Tongue (tissue), 3 donors: ENCODE measurements at places on chromosomes 13 and 19. TPM values are rescaled to one million over a fixed set of nuclear protein-coding genes. Genes with fewer than 3 reads are reported as not detected.

DNA sequence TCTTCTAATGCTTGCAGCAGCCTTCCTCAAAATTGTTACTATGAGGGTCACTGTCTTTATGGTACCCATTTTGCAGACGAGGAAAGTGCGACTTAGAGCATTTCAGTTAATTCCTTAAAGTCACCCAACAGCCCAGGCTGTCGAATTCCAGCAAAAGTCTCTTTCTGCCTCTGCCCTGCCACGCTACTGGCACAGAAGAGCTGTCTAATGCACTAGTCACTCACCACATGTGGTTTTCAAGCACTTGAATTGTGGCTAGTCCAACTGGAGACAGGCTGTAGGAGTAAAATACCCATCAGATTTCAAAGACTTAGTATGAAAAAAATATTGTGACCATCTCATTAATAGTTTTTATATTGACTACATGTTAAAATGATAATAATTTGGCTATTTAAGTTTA is 1.7 kb downstream of the FPR1 start:
- DNase-seq, result no peak

- DNase-seq, result no peak
Measured at GRCh38 chr19:17981611-17982010, 14.7 kb downstream of the KCNN1 start.

GRCh38 chr19:55353356-55353802 is 1.1 kb downstream of the COX6B2 start:
- no peak for DNase-seq

DNA sequence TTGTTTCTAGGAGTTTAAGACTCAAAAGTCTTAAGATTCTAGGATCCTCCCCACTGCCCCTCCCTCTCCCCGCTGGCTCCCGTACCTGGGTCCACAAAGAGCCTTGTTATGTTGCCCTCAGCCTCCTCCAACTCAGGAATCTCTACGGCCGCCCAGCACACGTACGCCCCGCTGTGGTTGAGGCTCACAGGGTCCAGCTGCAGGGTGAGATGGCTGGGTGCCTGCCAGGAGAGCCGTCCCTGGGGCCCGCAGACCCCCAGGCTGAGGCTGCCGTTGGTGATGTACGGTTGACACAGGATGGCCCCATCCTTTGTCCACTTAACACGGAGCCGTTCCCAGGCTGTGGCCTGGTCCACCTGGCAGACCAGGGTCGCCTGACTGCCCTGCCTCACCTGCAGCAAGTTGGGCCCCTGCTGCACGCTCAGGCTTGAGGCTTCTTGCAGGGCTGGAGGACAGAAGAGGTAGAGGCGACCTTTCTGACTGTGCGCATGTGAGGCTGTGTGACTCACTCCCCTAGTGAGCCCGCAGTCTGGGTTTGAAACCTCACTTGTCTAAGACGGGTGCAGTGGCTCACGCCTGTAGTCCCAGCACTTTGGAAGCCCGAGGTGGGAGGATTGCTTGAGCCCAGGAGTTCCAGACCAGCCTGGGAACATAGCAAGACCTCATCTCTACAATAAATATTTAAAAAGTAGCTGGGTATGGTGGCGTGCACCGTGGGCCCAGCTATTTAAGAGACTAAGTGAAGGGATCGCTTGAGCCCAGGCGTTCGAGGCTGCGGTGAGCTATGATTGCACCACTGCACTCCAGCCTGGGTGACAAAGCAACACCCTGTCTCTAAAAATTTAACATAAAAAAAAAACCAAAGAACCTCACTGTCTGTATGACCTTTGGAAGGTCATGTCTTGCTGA is 4.0 kb downstream of the TMIGD2 start:
- no peak for DNase-seq

DNA sequence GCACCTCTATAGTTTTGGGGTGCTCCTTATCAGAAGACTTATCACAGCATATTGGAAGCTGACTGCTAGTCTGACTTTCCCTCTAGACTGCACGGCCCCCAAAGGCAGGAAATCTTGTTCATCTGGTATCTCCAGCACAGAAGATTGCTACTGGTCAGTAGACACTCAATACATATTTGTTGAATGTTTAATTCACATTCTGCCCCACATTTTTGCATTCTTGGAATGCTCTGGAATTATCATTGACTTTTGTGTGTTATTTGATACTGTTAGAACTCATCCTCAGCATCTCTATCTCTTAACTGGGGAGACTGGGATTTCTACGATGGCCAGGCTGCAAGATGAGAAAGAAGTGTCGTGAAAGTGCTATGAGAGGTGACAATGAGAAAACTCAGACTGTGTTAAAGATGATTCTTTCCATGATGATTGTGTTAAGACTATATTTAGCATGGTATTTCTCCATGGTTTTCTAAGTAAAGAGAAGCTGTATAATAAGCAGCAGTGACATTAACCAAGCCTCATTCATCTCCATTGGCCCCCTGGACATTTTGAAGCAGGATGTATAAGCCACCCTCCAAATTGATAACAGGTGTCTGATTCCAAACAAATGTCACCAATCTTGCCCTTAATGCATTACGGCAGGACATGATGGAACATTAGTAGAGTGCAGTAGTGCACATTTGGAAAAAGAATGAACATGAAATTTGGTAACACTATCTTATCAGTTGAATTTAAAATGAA is 440.9 kb downstream of the RFC3 start:
- DNase-seq, result peak; percentile 1

DNA sequence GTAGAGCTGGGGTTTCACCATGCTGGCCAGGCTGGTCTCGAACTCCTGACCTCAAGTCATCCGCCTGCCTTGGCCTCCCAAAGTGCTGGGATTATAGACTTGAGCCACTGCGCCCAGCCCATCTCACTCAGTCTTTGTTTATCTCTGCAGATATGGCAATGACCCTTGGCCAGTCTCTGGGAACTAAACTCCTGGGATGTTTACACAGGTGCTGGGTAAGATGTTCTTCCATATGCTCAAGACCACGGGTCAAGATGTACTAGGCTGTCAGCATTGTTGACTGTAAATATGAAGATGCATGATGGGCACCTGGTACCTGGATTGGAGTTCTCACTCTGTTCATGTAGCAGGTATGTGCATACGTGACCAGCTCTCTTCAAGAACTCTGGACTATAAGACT is 35.8 kb downstream of the ZNF473 start:
- DNase-seq, result no peak

- no peak for DNase-seq
Measured at GRCh38 chr19:13260883-13261653, 110.9 kb downstream of the IER2 start.

- DNase-seq, result no peak
Measured at GRCh38 chr13:111130116-111130508, 15.0 kb downstream of the ARHGEF7 start.

DNA sequence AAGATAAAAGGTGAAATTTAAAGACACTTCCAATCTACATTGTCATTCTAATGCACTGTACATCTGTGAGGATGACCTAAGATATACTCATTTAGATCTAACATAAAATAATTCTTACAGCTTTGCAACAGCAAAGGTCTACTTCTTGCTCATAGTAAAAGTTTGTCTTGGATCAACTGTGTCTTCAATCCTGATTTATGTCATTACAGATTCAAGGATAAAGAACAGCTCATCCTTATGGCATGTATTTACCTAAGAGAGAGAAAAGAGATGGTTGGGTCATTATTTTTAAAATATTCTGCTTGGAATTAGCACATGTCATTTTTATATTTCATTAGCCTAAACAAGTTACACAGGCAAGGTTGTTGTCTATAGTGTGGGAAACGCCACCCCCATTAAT is 2193.1 kb downstream of the PCDH9 start:
- no peak for DNase-seq

GRCh38 chr19:10593820-10594637 is 6.9 kb upstream of the AP1M2 start:
- peak; percentile 45 for DNase-seq

- no peak for DNase-seq
Measured at GRCh38 chr19:31880283-31880682, 465.1 kb upstream of the ZNF507 start.

- peak; percentile 89 for DNase-seq
Measured at GRCh38 chr13:99656092-99656745, 154.9 kb downstream of the TM9SF2 start.

GRCh38 chr19:39398297-39398864 is 7.2 kb downstream of the MED29 start:
- no peak for DNase-seq

GRCh38 chr19:3154957-3155736 is 19.3 kb downstream of the GNA15 start:
- DNase-seq, result peak; percentile 21

- peak; percentile 73 for DNase-seq
Measured at GRCh38 chr19:21698215-21698614, 69.2 kb downstream of the ZNF100 start.

DNA sequence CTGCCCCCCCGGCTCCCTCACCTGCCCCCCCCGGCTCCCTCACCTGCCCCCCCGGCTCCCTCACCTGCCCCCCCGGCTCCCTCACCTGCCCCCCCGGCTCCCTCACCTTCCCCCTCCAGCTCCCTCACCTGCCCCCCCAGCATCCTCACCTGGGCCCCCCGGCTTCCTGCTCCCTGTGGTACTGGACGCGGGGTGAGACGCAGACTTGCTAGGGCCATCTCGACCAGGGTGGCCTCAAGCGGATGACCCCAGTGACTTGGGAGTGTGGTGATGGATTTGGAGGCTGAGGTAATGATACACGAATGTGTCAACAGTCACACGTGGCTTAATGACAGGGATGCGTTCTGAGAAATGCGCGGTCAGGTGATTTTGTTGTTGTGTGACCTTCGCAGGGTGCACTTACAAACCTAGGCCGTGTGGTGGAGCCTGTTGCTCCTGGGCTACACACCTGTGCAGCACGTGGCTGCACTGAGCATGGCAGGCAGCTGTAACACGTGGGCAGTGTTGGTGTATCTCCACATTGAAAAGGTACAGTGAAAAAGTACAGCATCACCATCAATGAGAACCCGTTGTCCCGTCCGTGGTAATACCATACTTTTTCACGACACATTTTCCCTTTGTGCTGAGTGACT is 197.8 kb downstream of the TEX29 start:
- DNase-seq, result no peak

- no peak for DNase-seq
Measured at GRCh38 chr19:29294343-29294811, 81.4 kb upstream of the UQCRFS1 start.

DNA sequence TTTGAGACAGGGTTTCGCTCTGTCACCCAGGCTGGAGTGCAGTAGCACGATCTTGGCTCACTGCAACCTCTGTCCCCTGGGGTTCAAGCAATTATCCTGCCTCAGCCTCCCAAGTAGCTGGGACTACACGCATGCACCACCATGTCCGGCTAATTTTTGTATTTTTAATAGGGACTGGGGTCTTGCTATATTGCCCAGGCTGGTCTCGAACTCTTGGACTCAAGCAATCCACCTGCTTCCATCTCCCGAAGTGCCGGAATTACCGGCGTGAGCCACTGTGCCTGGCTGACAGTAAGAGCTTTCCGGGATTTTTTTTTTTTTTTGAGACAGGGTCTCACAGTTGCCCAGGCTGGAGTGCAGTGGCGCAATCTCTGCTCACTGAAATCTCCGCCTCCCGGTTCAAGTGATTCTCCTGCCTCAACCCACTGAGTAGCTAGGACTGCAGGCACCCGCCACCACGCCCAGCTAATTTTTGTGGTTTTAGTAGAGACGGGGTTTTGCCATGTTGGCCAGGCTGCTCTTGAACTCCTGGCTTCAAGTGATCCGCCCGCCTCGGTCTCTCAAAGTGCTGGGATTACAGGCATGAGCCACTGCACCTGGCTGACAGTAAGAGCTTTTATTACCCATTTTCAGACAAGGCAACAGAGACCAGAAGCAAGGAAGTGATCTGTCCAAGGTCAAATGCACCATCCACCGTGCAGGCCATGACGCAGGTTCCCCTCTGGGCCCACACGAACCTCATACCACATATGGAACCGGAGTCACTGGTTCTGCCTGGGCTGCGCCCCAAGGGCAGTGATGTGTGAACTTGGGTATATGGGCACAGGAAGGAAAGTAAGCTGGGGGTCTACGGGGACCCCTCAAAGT is 21.0 kb downstream of the RFX1 start:
- DNase-seq, result no peak

- peak; percentile 44 for DNase-seq
Measured at GRCh38 chr19:39052243-39052746, 19.9 kb upstream of the FBXO27 start.

- peak; percentile 81 for DNase-seq
Measured at GRCh38 chr13:51148952-51149573, 38.0 kb upstream of the C13orf42 start.

GRCh38 chr19:13621413-13621812 is 115.1 kb upstream of the CACNA1A start:
- no peak for DNase-seq

DNA sequence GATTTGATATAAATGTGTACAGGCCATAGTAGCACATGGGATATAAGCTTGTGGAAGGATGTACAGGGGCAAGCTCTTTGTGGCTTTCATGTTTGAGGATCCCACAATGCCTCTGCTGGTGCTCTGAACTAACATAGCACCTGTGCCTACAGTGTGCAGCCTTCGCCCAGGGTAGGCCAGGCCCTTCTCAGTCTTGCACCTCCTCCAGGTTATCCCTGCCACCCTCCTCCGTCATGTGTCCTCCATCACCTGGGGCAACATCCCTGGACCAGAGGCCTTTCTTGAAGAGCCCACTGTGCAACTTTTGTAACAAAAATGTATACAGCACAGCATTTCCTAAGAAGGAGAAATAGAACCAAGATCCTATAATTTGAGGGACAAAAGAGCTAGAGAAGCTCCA is 306.8 kb downstream of the IRS2 start:
- DNase-seq, result no peak

- no peak for DNase-seq
Measured at GRCh38 chr19:970695-971094, 13.4 kb upstream of the WDR18 start.

The CERS1 gene
- total RNA-seq, result 7.7 TPM

The SLC7A10 gene
- total RNA-seq, result 3.1 TPM

The CBY2 gene
- total RNA-seq, result not detected

The LRG1 gene
- total RNA-seq, result 1.5 TPM

The ARRDC5 gene
- total RNA-seq, result not detected

The PEAK3 gene
- total RNA-seq, result not detected

The C13orf42 gene
- not detected for total RNA-seq

The LGI4 gene
- total RNA-seq, result 7.6 TPM

The APC2 gene
- total RNA-seq, result 1.5 TPM

The WASF3 gene
- total RNA-seq, result 7.1 TPM

The SULT2A1 gene
- total RNA-seq, result not detected

The SRRM5 gene
- not detected for total RNA-seq

The PLK5 gene
- 0.51 TPM for total RNA-seq

The OXGR1 gene
- 6.5 TPM for total RNA-seq
